Ovary (tissue), 10 donors: ENCODE measurements at places on chromosomes 6 and 20. TPM values are rescaled to one million over a fixed set of nuclear protein-coding genes. Genes with fewer than 3 reads are reported as not detected.
A peak's percentile ranks its signal among the peaks of the same experiment; 100 is the strongest.

DNA sequence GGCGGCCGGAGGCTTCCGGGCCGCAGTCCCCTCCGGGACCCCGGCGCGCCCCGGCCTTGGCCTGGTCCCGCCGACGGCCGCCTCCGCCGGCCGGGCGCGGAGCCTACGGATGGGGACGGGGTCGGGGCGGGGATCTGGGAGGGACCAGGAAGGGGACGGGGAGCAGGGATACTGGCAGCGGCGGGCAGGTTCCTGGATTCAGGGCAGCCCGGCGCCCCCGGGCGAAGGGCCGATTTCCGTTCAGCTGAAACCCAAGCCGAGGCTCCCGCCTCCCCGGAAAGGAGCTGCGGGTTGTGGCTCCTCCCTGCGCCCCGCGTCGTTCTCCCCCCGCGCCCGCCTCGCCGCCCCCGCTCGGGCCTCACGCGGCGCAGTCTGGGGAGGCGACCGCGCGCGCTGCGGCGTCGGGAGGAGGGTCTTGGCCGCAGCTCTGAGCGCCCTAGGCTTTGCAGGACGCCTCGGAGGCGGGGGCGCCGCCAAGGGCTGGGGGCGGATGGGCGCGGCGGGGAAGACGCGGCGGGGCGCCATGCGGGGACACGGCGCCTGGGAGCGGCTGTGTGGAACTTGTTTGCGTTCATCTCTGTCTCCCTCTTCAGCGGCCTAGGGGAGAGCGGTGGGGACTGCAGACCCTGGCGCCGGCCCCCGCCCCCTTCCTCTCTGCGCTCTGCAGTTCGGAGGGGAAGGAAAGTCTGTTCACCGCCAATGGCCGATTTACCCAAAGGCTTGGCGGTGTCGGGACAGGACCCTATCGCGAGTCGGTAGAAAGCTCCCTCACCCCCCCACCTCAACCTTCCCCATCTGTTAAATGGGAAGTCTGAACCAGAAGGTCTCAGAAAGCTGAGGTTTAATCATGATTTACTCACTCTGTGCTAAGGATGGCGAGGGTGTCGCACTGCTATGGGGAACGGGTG, 22.7 kb upstream of the TMEM181 start:
- peaks cover 10% of the 10 kb centered on the region for H3K4me1 ChIP-seq
- peak overlapping the region; percentile 38 for H3K4me3 ChIP-seq
- H3K27me3 ChIP-seq = no peaks in the 10 kb centered on the region
- H3K27ac ChIP-seq = no peak overlapping the region

GRCh38 chr20:49823152-49823847, 10.7 kb downstream of the SLC9A8 start:
- no peak overlapping the region for H3K27ac ChIP-seq
- no peak for DNase-seq
- no peaks in the 10 kb centered on the region for H3K36me3 ChIP-seq
- no peaks in the 10 kb centered on the region for H3K27me3 ChIP-seq
- H3K4me1 ChIP-seq = peaks cover 10% of the 10 kb centered on the region

GRCh38 chr20:48006036-48006833, 221.0 kb upstream of the SULF2 start:
- no peaks in the 10 kb centered on the region for H3K4me1 ChIP-seq
- H3K4me3 ChIP-seq = no peak overlapping the region

- H3K36me3 ChIP-seq = no peaks in the 10 kb centered on the region
- no peak overlapping the region for H3K4me3 ChIP-seq
- DNase-seq = no peak
- no peaks in the 10 kb centered on the region for H3K4me1 ChIP-seq
- H3K27me3 ChIP-seq = no peaks in the 10 kb centered on the region
Observed at GRCh38 chr6:93992976-93993375, 573.6 kb upstream of the EPHA7 start.

DNA sequence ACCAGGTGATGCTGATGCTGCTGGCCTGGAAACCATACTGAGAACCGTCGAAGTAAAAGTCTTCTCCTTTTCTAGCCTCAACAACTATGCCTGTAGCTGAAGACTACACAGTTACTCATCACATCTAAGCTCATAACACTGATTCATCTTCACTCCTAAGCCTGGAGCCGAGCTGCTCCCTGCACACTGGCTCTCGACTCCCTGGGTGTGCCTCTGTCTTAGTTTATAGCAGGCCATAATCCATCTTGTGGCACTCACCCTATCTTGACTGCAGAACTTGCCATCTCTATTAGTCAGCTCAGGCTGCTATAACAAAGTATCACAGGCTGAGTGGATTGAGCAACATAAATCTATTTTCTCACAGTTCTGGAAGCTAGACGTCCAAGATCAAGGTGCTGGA, 191.0 kb downstream of the UNC5CL start:
- no peaks in the 10 kb centered on the region for H3K36me3 ChIP-seq
- H3K27me3 ChIP-seq = no peaks in the 10 kb centered on the region
- H3K4me1 ChIP-seq = peaks cover 3% of the 10 kb centered on the region
- H3K27ac ChIP-seq = no peak overlapping the region
- DNase-seq = no peak
- H3K4me3 ChIP-seq = no peak overlapping the region

DNA sequence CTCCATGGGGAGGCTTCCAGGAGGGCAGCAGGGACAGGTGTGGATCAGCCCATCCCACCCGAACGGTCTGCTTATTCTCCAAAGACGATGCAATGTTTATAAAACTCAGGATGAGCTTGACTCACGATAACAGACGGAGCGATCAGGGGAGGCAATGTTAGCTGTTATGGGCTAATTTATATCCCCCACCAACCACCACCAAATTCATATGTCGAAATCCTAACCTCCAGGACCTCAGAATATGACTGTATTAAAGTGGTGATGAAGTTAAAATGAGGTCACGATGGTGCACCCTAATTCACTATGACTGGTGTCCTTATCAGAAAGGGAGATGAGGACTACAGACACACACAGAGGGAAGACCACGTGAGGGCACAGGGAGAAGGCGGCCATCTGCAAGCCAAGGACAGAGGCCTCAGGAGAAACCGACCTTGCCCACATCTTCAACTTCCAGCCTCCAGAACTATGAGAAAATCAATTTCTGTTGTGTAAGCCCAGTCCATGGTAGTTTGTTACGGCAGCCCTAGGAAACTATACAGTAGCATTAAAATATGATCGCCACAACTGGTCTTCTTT, 7.0 kb downstream of the ADTRP start:
- H3K36me3 ChIP-seq = no peaks in the 10 kb centered on the region
- H3K4me3 ChIP-seq = no peak overlapping the region
- no peaks in the 10 kb centered on the region for H3K27me3 ChIP-seq
- H3K27ac ChIP-seq = peak overlapping the region; percentile 20
- H3K4me1 ChIP-seq = peaks cover 1% of the 10 kb centered on the region

DNA sequence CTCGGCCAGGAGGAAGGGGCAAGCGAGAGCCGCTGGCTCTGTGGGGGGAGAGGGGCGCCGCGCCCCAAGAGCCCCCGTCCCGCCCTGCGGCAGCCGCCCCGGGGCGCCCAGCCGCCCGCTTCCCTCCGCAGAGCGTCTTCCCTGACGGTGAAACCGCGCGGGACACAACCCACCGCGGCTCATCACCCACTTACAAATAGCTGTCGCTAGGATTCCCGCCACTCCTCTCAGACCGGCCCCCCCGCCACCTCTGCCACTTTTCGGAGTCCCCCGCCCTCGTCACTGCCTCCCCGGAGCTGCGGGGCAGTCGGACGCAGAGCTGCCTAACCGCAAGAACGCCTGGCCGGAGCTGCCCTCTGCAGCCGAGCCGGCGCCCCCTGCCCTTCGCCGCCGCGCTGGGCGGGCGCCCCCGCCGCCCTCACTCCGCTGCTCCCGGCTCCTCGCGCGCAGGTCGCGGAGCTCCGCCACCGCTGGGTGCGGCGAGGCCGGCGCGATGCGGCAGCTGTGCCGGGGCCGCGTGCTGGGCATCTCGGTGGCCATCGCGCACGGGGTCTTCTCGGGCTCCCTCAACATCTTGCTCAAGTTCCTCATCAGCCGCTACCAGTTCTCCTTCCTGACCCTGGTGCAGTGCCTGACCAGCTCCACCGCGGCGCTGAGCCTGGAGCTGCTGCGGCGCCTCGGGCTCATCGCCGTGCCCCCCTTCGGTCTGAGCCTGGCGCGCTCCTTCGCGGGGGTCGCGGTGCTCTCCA, at the start of gene SLC35D3:
SLC35D3 (plus strand) TSS at position 366 of the 749 bp plus-strand sequence; CDS start at position 494, 128 bp downstream.
- no peaks in the 10 kb centered on the region for H3K36me3 ChIP-seq
- H3K27me3 ChIP-seq = no peaks in the 10 kb centered on the region

GRCh38 chr20:31661625-31662371, 24.1 kb downstream of the COX4I2 start:
- H3K36me3 ChIP-seq = no peaks in the 10 kb centered on the region
- peak; percentile 87 for DNase-seq
- peak overlapping the region; percentile 33 for H3K4me3 ChIP-seq
- no peak overlapping the region for H3K27ac ChIP-seq

DNA sequence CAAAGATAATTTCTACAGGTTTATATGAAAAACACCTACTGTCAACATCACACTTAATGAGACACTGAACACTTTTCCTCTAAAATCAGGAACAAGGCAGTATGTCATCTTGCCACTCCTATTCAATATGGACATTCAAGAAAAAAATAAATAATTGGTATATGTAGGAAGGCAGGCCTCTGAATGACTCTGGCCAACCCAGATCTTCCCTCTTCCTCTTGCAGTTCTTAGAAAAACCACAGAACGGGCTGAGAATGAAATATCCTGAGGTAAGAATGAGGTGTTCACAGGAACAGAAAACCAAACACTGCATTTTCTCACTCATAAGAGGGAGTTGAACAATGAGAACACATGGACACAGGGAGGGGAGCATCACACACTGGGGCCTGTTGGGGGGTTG, 1207.2 kb upstream of the CITED2 start:
- no peaks in the 10 kb centered on the region for H3K36me3 ChIP-seq
- H3K27me3 ChIP-seq = no peaks in the 10 kb centered on the region
- no peak overlapping the region for H3K27ac ChIP-seq
- H3K4me1 ChIP-seq = no peaks in the 10 kb centered on the region

DNA sequence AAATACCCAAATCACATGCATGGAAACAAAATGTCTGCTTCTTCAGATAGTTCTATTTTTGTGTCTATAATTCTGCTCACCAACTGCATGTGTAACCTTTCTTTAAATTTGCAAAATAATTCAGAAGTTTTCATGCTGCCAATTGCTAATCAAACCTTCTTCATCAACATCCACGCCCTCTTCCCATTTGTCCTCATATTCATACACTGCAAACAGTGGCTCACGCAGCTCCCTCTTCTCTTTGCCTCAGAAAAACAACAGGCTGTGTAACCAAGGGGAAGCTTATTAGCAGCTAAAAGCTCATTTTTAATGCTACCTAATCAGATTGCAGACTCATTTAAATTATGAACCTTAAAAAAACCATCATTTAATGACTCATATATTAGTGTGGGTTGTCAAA, 555.0 kb upstream of the EPHA7 start:
- no peaks in the 10 kb centered on the region for H3K4me1 ChIP-seq
- no peak for DNase-seq
- no peaks in the 10 kb centered on the region for H3K27me3 ChIP-seq
- no peaks in the 10 kb centered on the region for H3K36me3 ChIP-seq
- H3K4me3 ChIP-seq = no peak overlapping the region
- no peak overlapping the region for H3K27ac ChIP-seq

GRCh38 chr6:16240589-16241320, 2.4 kb downstream of the GMPR start:
- H3K27me3 ChIP-seq = no peaks in the 10 kb centered on the region
- H3K27ac ChIP-seq = peak overlapping the region; percentile 86
- no peaks in the 10 kb centered on the region for H3K36me3 ChIP-seq
- DNase-seq = no peak
- no peak overlapping the region for H3K4me3 ChIP-seq

- no peak overlapping the region for H3K27ac ChIP-seq
- no peaks in the 10 kb centered on the region for H3K36me3 ChIP-seq
- H3K4me3 ChIP-seq = no peak overlapping the region
- no peaks in the 10 kb centered on the region for H3K27me3 ChIP-seq
- DNase-seq = no peak
Observed at GRCh38 chr20:3701061-3701998, 11.1 kb downstream of the SIGLEC1 start.

GRCh38 chr6:44966449-44967092, 361.6 kb upstream of the RUNX2 start:
- no peak for DNase-seq
- H3K4me1 ChIP-seq = peaks cover 5% of the 10 kb centered on the region
- no peaks in the 10 kb centered on the region for H3K36me3 ChIP-seq
- H3K4me3 ChIP-seq = no peak overlapping the region
- no peak overlapping the region for H3K27ac ChIP-seq

DNA sequence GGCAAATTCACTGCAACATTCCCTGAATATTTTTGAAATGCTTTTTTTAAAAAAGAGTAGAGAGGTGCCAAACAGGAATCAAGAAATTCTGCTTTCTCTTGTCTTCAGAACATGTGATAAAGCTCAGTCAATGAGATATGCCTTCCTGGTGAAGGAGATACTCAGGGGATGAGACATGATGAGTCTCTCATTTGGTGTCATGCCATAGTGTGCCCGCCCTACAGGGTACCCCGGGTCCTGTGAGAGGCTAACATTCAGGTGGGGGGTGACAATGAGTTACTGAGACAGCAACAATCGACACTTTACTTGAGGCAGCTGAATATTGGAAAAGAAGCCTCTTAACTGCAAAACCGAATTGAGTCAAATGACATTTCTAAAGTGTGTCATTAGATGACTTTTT, 6.7 kb downstream of the CCR6 start:
- DNase-seq = no peak
- H3K36me3 ChIP-seq = no peaks in the 10 kb centered on the region
- no peaks in the 10 kb centered on the region for H3K27me3 ChIP-seq
- no peak overlapping the region for H3K4me3 ChIP-seq

DNA sequence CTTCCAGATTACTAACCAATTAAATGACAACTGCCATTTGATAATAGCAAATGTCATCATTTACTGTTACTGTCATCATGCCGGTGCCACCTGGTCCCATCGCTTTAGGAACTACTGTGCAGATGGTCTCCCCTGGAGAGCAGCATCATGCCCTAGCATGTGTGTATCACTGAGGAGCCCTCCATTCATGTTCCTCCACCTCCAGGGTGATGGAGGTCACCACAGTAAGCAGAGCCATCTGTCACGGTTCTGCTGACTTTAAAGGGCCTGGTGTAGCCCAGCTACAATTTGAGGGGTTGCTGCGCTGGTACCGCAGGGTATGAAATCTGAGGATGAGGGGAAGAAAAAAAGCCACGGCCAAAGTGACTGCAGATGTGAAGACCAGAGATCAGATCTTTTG, 118.8 kb upstream of the KCNK16 start:
- no peaks in the 10 kb centered on the region for H3K36me3 ChIP-seq
- no peak overlapping the region for H3K4me3 ChIP-seq

Gene DCDC2
- total RNA-seq = 12.4 TPM

Gene GRIK2
- 0.12 TPM for total RNA-seq

Gene OPRL1
- total RNA-seq = 0.80 TPM

Gene PAK5
- total RNA-seq = 0.46 TPM

Gene FNDC1
- 1.6 TPM for total RNA-seq
